ENCODE measurements at places on chromosomes 11 and 22.

DNA sequence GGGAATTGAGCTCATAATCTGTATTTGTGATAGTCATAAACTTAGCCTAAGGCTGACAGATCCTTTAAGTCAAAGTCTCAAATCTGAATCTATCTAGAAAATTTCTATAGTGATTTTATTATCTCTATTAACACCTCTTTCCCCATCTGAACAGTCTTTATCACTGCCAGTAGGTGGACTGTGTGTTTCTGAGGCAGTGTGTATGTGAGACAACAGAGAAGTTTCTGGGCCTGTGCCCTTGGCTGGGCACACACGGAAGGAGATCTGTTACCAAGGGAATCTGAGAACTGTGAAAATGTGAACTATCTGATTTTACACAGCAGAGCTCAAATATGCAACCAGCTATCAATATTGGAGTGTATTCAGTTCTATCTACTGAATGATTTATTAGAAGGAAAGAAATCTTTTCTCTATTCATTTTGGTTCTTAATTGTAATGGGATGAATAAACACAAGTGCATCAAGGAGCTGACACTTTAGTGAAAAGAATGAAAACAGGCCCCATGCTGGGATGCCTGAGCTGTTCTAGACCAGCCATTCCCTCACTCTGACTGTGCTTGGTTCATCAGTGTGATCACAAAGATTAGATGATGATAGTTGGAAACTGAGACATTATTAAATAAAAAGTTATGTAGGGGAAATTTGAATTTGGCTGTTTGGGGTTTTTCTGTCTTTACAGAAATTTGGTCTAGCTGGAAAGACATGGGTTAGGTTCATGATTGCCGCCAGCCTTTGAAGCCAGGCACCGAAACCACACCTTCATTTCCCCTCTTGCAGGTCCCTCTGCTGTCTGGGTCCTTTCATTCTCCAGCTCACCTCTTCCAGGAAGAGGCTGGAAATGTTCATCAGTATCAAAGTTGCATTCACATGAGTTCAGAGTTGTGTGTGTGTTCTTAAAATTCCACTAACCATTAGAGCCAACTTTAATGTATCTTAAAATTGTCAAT lies 68.1 kb downstream of the LIF start:
- DNase-seq, result no peak

DNA sequence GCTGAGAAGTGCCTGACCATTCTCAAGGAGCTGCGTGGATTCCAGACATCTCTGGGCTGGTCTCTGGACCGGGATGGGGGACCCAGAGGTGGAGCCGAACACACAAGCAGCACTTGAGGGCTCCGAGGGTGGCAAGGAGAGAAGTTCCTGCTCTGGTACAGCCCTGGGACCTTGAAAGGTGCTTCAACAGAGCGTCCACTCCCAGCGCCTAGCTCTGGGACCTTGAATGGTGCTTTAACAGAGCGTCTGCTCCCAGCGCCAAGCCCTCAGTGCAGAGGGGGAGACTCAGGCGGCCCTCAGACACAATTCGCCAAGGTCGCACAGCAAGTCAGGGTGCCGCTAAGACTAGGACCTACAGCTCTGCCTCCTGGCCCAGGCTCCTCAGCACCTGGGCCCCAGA lies 10.6 kb upstream of the NPAS4 start:
- no peak for DNase-seq

- DNase-seq, result no peak
These were observed 5.5 kb downstream of the SF3A1 start for GRCh38 chr22:30351226-30351625.

DNA sequence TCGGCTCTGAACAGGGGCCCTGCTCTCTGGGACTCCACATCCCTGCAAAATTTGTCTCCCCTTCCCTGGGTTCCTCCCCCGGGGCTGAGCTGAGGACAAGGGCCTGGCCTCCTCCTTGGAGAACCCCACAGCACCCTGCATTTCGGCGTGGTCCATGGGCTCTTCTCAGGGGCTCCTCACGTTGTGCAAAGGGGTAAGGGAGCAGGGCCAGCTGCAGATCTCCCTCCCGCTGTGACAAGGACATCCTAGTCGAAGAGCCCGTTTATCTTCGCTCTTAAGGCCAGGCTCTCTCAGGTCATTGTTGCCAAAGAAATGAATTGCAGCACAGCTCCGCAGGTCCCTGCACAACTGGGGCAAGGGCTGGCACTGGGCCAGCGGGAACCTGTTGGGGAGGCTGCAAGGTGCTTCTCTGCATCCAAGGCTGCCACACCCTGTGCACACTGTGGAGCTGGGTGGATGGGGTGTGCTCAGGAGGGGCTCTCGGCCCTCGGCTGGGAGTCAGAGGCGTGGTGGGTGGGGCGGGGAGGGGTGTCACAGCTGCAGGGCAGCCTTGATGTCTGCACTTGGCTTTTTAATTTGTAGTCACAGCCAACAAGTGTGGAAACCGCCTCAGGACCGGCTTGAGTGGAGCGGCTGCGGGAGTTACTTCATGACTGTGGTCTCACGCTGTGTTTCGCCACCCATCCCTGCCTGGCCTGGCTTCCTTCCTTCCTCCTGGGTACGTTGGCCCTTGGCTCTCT lies 26.6 kb upstream of the SEPTIN5 start:
- no peak for DNase-seq

DNA sequence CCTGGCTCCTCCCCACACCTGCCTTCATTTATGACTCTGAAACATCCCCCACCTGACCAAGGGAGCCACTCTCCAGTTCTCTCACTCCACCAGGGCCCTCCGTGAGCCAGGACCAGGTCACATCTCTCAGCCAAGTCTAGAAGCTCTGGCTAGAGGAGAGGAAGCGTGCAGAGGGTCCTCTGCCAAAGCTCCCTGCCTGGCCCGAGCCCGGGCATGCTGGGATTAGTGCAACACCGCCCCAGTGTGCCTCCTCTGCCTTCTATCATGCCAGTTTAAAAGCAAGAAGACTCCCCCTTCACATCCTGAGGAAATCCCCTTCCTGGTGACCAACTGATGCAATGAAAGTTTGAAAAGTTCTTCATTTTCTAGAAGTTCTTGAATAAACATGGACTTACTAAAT lies 23.5 kb downstream of the TP53AIP1 start:
- DNase-seq, result no peak

GRCh38 chr11:10551290-10551592 lies 10.3 kb upstream of the RNF141 start:
- DNase-seq, result no peak

- DNase-seq, result no peak
These were observed 26.4 kb downstream of the ADAMTS15 start for GRCh38 chr11:130474637-130475400.

DNA sequence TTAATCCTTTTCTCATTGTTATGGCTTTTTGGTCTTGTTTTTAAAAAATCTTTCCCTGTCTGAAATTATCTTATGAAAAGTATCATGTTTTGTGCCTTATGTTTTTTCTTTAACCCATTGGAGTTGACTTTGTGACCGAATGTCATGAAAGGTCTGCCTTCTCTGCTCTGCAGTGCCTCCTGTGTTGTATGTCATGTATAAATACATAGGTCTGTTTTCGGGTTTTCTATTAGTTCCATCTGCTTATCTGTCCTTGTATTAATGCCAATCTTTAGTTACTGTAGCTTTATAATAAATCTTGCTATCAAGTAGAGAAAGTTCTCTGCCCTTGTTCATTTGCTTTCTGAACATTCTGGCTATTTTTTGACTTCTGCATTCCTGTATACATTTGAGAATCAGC lies 73.0 kb downstream of the ZBTB44 start:
- no peak for DNase-seq

GRCh38 chr22:22908941-22909604 lies 21.5 kb downstream of the IGLL5 start:
- no peak for DNase-seq

GRCh38 chr11:96342014-96342960 lies 708 bp downstream of the MAML2 start:
- no peak for DNase-seq

GRCh38 chr11:36122671-36123070 lies 166.6 kb downstream of the COMMD9 start:
- no peak for DNase-seq

- DNase-seq, result no peak
These were observed 29.9 kb upstream of the SMIM38 start for GRCh38 chr11:69125861-69126260.

GRCh38 chr11:43942662-43943371 lies 380 bp downstream of the C11orf96 start:
- DNase-seq, result peak; percentile 56

All from left ventricle myocardium superior (tissue), 1 donor.